Naive thymus-derived CD4-positive, alpha-beta T cell (primary cell): ENCODE measurements at places on chromosomes 2 and 18.

DNA sequence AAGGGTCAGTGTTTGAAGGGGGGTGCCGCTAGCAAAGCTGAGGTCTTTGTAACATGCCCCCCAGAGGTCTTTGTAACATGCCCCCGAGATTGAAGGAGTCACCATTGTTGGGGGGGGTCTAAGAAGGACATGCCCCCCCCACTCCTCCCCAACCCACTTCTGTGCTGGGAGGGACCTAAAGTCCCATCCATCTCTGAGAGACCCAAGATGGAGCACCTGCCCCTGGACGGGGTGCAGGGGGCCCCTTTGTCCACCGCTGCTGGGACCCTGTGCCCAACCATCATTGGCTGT, 5.9 kb upstream of the ASIC4 start:
- DNase-seq: no peak

DNA sequence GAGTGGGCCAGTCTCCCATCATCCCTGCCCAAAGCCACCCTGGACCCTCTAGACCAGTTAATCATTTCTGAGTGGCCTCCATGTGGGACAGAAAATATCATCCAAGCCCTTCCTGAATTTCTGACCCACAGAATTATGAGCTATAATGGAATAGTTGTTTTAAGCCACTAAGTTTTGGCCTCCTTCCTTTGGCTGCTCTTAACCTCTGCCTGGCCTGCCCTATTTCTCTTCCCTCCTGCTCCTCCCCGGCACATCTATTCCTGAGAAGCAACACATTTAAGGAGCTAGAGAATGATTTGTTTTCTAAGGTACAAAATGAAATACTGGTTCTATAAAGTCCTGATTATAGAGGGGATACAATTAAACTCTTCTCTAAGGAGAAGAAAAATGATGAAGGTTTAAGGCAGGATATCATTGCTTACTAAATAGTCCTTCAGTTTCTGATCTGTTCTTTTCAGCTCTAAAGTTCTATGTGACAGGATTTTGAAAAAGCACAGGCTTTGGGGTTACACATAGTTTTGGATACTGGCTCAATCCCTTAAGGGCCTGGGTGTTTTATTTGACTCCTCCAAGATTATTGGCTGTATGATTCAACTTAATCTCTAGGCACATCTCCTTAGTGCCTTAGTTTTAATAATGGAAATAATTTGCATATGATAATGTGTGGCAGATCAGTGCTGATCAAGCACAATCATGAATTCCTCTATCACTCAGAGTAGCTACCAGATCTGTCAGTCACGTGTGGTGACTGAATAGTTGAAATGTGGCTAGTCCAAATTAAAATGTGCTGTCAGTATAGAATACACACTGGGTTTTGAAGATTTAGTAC, 240.3 kb downstream of the VAPA start:
- no peak for DNase-seq

- DNase-seq: no peak
Observed at GRCh38 chr2:120509213-120509815, 163.4 kb downstream of the INHBB start.

DNA sequence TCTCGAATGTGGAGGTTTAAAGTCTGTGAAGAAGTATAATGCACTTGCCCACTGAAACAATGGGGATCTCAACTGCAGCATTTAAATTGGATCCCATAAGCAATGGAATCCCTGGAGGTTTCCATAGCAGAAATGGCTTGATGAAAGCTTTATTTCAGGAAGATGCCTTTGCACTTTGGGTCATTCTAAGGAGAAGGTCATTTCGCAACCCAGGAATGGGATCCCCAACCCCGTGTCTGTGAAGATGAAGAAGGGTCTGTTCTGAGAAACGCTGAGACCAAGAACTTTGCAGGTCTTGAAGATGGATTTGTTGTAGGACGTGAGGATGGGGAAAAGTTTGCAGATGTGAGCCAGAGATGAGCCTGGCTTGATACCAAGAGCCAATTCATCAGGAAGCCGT, 1.8 kb upstream of the KCNG3 start:
- DNase-seq: no peak

DNA sequence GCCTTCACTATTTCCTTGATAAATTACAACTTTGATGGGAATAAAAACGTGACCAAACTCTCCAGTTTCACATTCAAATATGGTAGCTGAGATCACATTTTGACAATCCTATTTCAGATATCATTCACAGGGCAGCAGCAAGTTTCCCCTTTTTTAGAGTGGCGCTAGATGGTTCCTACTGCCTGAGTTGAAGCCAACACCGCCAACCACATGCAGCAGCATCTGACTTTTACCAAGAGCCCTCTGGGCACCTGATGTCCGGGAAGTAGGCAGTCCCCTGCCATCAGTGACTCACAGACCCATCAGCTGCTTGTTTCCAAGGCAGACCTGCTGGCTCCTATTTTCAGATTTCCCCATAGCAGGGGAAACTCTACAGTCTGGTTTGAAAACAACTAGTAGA, 4.0 kb upstream of the MREG start:
- no peak for DNase-seq

DNA sequence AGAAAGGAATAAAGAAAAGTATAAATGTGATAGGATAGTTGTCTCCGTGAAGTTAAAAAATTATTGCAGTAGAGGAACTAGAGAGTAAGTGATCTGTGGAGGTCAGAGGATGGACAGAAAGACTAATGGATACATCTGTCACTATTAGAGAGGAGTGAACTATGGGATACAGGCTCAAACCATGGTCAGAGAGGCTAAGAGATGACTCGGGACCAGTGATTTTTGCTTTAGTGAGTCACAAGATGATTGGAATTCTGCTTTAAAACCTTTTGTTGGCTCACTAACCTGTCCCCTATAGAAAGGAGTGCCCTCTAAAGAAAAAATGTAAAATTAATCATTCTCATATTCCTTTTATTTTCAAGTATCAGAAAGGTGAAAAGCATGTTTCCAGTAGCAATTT, 30.3 kb downstream of the ALMS1 start:
- DNase-seq: no peak

GRCh38 chr2:45167920-45168629, 158.8 kb upstream of the SIX2 start:
- no peak for DNase-seq

GRCh38 chr2:162416446-162416845, 72.5 kb downstream of the GCA start:
- no peak for DNase-seq

GRCh38 chr2:217622205-217623060, 380.4 kb downstream of the TNS1 start:
- DNase-seq: no peak

DNA sequence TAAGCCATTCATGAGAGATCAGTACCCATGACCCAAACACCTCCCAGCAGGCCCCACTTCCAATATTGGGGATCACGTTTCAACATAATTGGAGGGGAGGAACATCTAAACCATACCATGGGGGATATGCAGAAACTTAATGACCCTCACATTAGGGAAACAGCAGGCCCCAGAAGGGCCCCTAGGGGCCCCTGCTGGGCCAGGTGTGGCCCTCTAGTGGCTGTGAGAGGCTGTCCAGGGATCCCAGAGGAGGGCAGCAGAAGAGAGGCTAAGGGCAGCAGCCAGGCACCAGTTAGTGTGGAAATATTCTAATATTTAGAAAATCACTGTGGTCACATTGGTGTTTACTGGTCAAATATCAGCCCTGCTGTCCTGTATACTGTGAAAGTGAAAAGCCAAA, 49.3 kb upstream of the ANKRD44 start:
- DNase-seq: no peak

GRCh38 chr2:127118467-127118866, 11.5 kb upstream of the BIN1 start:
- DNase-seq: no peak

- no peak for DNase-seq
Observed at GRCh38 chr2:10371441-10372196, 68.9 kb downstream of the HPCAL1 start.

DNA sequence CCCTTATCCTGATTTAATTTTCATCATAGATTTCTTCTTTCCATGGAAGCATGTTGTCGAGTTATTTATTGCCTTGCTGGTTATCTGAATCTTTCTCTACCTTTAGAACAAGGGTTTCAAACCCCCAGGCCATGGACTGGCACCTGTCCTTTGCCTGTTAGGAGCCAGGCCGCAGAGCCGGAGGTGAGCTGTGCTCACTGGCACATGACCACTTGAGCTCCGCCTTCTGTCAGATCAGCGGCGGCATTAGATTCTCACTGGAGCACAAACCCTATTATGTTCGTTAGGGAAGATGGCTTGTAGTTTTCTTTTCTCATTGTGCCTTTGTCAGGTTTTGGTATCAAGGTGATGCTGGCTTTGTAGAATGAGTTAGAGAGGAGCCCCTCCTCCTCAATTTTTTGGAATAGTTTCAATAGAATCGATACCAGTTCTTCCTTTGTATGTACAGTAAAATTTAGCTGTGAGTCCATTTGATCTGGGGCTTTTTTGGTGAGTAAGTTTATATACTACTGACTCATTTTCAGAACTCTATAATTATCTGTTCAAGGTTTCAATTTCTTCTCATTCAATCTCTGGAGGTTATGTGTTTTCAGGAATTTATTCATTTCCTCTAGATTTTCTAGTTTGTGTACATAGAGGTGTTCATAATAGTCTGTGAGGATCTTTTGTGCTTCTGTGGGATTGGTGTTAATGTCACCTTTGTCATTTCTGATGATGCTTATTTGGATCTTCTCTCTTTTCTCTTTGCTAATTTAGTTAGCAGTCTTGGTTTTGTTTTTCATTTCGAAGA, 668.0 kb upstream of the FAM98A start:
- no peak for DNase-seq

DNA sequence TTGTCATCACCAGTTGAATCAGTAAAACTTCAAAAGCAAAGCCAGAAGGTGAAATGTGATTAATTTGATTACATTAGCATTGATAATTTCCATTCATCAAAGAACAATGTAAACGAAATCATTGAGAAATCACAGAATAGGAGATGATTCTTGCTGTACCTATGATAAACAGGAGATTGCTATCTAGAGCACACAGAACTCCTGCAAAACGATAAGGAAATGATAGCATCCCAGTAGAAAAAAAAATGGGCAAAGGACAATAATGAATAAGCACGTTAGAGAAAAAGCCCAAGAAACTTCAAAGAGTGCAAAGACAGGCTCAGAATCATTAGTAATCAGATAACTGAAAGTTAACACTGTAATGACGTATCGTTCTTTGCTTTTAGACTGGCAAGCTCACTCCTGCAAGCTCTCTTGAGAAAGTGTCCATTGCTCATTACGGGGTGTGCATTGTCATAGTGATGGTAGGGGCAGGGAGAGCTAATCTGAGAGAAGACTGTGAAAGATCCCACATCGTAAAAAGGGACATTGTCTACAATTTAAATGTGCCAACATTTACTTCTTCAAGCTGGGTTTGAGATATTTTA, 143.6 kb downstream of the SPP2 start:
- no peak for DNase-seq

DNA sequence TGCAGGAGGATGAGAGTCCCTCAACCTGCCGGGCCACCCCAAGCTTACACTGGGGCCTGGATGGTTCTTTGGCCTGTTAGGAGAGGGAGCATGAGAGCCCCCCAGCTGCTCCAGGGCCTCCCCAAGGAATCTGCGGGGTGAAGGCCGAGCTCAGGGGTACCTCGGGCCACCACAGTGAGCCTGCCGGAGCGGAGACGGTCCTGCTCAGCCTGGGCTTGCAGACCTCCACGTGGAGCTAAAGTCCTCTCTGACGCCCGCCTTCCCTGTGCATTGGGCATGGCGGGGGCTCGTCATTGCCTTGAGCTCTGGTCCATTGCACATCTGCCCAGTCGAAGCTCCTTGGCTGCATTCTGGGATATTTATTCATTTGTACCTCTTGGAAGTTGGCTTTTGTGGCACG, 62.7 kb downstream of the ASB1 start:
- DNase-seq: no peak

- DNase-seq: peak; percentile 70
Observed at GRCh38 chr18:76490670-76491472, 4.2 kb downstream of the ZNF516 start.

- DNase-seq: no peak
Observed at GRCh38 chr18:7617738-7618422, 50.8 kb downstream of the PTPRM start.

DNA sequence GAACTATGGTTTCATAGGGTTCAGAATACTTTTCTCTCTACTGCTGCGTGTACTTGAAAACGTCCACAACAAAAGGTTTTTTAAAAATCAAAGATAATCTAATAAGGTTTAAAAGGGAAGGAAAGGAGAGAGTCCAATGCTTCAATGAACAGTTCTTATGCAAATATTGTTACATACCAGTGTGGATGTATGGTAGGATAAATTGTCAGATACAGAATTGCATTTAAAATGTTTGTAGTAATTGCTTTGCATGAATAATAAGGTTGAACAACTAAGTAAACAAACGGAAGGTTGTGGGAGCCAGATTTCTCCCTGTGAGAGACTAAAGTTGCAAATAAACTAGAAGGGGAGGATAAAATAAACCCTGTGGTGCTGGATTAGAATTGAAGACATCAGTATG, 53.8 kb upstream of the RBBP8 start:
- DNase-seq: no peak

DNA sequence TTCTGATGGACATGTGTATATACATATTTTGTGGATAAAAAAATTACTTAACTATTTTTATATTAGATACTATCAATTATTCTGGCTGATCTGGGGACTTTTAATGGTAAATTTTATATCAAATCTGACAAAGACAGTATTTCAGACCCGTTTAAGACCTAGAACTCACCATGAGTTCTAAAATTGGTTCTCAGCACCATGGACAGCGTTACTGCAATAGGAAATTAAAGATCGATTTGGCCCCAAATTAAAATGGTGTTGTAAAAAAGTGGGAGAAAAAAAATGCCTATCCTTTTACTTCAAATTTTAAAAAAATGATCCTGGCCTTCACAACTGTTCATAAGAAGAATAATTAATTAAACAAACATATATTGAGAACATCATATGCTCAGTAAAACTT, 919 bp upstream of the SCN2A start:
- no peak for DNase-seq

- DNase-seq: no peak
Observed at GRCh38 chr2:191676790-191677645, 918 bp upstream of the NABP1 start.

GRCh38 chr2:104215269-104216161, 638.4 kb upstream of the POU3F3 start:
- DNase-seq: no peak

DNA sequence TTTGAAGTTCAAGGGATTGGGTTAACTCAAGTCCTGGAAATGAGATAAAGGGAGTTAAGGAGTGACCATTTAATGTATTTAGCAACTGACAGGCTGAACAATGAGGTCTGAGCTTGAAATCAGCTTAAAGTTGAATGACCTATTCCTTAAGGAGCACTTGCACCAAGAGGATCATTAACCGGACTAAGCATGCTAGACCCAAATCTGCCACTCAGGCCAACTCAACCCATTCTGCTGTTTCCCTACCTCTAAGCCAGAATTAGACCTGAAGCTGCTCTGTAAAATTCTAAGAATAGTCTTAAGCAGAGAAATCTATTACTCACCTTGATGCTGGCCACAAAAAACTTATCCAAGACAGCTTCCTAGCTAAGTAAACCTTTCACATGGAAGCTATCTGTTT, 59.8 kb downstream of the SPRED2 start:
- no peak for DNase-seq

- no peak for DNase-seq
Observed at GRCh38 chr2:14975381-14975780, 342.9 kb downstream of the LRATD1 start.

- no peak for DNase-seq
Observed at GRCh38 chr2:96685577-96686459, 43.3 kb downstream of the FER1L5 start.
